ENCODE measurements at places on chromosomes 6 and 20.

DNA sequence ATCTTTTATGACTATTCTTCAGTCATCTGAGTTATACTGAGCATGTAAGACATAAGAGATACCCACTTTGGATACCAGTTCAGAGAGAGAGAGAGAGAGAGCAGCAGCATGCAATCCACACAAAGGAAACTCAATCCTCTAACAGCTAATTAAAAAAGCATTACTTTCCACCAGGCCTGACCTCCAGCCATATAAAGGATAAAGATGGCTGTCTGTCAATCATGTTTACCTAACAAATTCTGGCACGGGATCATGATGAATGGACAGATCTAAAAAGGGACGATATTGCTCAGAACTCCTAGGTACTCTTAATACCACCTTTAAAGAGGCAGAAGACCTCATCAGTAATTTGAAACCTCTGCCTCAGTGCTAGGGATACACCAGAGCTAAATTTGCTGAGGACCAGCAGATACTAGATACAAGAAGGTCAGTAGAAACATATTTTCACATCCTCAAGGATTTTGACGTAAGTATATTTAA lies 159.2 kb downstream of the RPS12 start:
- no peak for DNase-seq

DNA sequence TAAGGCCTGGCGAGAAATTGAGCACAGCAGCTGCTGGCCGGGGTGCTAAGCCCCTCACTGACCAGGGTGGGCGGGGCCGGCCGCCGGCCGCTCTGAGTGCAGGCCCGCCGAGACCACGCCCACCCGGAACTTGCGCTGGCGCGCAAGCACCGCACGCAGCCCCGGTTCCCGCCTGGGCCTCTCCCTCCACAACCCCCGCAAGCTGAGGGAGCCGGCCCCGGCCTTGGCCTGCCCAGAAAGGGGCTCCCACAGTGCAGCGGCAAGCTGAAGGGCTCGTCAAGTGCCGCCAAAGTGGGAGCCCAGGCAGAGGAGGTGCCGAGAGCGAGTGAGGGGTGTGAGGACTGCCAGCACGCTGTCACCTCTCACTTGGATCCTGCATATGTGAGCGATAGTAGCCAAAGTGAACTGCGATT lies 251.2 kb downstream of the GJA1 start:
- DNase-seq: no peak

GRCh38 chr6:34147906-34148630 lies 2.2 kb upstream of the GRM4 start:
- no peak for DNase-seq

DNA sequence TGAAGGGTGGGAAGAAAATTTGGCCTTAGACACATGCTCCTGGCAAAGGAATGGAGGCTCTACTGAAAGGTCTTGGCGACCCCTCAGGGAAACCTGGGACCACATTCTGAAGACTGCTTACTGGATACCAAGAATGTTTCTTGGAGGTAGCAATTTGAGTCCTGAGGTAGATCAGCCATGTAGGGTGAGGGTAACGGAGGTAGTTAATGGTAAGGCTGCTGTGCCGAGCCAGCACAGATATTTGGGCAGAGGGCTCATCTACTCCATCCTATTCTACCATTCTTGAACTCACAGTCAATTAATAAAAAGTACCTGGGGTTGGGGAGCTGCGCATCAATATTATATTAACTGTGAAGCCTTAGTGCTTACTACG lies 401 bp upstream of the PHF3 start:
- no peak for DNase-seq

DNA sequence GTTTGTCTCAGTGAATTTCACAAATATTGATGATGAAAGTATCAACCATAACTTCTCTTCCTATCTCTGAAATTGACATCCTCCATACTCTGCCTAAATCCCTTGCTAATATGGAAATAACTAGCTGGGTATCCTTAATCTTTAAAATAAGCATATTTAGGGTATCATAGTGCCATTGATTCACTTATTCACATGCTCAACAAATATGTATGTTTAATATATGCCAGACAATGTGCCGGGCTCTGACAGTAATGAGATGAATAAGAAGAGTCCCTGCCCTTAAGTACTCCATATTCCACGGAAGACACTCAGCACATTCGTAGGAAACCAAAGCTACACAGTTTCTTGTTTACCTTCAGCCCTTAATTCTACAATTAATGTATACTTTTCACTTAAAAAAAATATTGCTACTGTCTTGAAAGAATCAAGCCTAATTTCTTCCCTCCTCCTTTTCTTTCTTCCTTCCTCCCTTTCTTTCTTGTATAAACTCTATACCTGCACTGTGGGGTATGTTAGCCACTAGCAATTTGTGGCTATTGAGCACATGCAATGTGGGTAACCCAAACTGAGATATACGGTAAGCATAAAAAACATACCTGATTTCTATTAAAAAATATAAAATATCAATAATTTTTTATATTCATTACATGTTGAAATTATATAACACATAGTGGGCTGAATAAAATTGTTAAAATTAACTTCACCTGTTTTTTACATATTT lies 42.8 kb upstream of the STXBP5 start:
- DNase-seq: no peak

DNA sequence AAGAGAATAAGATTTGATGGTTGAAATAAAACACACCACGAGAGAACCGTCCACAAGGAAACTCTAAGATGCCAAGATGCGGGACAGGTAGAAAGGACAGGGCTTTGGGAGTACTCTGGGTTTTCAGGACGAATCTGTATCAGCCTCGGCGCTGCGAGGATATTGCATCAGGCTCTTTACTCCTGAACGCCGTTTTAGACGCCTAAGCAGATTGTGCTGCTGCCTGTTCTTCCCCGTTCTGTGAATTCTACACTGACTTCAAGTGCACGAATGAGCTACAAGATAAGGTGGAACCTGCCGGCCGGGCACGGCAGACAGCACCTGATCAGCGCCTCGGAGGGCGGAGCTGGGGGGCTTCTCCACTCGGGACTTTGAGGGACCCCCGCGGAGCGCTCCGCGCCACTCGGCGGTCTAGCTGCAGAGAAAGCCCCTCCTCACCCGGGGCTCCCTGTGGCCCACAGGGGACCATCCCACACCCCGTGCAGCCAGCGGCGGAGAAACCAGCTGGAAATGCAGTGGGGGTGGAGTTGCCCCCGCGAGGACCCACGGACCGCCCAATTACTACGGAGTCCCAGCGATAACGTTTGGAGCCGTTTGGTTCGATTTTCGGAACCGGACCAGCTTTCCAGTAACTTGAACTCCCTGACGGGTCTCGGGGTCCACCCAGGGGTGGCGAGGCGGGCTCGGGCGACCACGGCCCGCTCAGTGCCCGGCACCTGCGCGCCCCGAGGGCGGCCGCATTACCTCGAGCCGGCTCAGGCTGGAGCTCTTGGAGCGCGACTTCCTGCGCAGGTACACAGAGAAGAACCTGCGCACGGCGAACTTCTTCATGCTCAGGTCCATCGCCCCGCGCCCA lies 646 bp downstream of the RPS6KA2 start:
- DNase-seq: no peak

- no peak for DNase-seq
Observed at GRCh38 chr20:53020376-53020775, 48.2 kb downstream of the TSHZ2 start.

DNA sequence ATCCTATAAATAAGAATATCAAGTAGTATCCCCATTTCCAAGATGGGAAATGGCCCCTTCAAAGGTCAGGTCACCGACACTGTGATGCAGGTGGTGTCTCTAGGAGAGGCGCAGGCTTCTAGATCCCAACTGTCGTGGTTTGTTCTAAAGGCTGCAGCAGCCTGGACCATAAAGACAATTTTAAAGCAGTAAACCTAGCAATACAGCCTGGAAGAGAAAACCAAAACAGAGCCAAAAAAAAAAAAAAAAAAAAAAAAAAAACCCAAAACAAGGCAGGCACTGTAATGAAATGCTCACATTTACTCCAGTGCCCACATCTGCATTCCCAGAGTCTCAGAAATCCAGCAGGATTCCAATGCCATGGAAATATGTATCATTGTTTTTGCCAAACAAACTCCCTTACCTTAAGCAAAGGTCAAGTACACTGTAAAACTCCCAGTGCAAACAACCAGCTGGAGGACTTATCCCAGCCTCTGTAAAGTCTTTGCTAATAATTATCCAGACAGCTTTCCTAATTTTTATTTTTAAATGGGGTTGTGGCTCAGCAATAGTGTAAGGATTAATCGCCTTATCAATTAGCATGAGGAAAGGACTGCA lies 98.2 kb downstream of the PSMG4 start:
- no peak for DNase-seq

- DNase-seq: no peak
Observed at GRCh38 chr20:51514249-51514648, 28.3 kb downstream of the NFATC2 start.

- no peak for DNase-seq
Observed at GRCh38 chr6:43970068-43970912, 157.0 kb downstream of the MRPL14 start.

- peak; percentile 46 for DNase-seq
Observed at GRCh38 chr6:17703256-17703694, 3.5 kb downstream of the NUP153 start.

GRCh38 chr6:36827261-36828079 lies 11.8 kb downstream of the CPNE5 start:
- DNase-seq: peak; percentile 72

- DNase-seq: peak; percentile 42
Observed at GRCh38 chr20:10239954-10240353, 21.3 kb downstream of the SNAP25 start.

DNA sequence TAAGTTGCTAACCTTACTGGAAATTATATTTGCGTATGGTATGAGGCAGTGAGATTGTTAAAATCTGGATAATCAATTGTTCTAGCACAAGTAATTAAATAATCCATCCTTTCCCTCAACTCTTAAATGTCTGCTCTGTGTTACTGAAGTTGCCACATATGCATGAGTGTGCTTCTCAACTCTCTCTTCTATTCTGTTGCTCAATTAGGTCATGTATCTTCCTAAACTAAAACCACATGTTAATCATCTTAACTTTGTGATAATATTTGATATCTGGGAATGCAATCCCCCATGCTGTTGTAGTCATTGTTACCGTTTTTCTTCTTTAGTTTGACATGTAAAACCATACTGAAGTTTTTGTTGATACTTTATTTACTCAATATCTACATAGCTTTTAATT lies 63.5 kb upstream of the STMND1 start:
- DNase-seq: no peak

- DNase-seq: no peak
Observed at GRCh38 chr6:139427199-139427598, 52.8 kb upstream of the CITED2 start.

DNA sequence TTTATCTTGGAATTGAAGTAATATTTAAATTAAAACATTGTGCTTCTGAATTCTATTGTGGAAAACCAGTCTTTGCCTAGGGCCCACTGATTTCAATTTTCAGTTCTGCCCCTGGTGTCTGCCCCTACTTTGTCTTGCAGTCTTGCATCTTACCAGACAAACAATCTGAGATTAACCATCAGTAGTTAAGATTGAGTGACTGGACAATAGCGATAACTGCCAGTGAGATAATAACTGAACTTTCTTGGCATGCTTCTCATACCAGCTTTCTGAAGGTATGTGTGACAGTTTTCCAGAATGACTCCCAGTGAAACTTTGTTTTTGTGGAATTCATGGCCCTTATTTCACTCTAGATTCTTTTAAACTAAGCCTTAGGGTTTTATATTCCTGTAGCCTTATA lies 53.5 kb downstream of the KCNQ5 start:
- DNase-seq: no peak

- DNase-seq: no peak
Observed at GRCh38 chr6:3214898-3215297, 12.6 kb downstream of the TUBB2B start.

DNA sequence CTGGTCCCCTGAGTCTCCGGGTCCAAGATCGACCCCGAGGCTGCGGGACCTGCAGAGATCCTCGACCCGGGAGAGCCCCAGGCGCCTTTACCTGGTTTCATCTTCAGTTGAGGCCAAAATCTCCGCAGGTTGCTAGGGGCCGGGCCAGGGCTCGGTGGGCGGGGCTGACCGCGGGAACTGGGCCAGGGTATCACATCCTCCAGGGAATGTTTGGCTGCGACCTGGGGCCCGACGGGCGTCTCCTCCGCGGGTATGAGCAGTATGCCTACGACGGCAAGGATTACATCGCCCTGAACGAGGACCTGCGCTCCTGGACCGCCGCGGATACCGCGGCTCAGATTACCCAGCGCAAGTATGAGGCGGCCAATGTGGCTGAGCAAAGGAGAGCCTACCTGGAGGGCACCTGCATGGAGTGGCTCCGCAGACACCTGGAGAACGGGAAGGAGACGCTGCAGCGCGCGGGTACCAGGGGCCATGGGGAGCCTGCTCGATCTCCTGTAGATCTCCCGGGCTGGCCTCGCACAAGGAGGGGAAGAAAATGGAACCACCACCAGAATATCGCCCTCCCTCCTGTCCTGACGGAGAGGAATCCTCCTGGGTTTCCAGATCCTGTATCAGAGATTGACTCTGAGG lies 53.8 kb upstream of the POLR1H start:
- no peak for DNase-seq

- no peak for DNase-seq
Observed at GRCh38 chr6:34993213-34993612, 104.2 kb downstream of the ANKS1A start.

- no peak for DNase-seq
Observed at GRCh38 chr6:134196568-134197193, 121.2 kb downstream of the SGK1 start.

DNA sequence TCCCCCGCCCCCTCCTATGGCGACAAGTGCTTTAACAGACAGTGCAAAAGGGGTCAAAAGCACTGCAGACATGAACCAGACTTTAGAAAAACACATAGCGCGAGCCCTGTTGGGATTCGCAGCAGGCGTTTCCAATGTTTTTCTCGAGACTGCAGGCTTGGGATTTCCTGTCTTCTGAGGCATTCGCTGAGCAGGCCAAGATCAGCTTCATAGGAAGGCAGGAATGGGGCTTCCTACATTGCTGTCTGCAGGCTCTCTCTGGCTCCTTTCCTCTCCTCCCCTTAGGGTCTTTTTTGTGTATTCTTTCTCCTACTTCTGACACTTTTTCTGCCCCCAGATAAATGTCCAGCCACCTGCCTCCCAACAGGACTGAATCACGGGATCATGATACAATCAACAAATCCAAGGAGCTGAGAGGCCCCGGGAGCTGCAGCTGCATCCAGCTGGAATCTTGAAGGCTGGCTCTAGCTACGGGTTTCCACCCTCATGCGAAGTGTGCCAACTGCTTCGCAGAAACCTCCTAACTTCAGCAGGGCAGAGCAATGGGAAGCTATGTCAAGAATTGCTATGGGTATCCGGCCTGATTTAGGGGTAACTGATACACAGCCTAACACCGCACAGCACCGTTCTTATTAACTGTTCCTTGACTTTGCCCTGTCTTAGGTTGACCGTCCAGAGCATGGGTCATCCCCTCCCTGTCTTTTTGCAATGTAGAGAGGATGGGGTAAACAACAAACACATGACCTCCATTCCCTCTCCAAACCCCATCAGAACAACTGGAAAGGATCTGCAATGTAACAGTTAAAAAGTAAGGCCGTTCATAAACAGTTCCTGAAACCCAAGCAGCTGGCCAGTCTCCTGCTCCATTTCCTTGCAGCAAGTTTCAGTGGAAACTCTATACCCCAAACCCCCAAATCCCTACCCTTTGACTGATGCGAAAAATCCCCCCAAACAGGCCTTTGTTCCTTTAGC lies 31.5 kb downstream of the SNX5 start:
- no peak for DNase-seq
